ENCODE measurements at places on chromosomes 6 and 20.

DNA sequence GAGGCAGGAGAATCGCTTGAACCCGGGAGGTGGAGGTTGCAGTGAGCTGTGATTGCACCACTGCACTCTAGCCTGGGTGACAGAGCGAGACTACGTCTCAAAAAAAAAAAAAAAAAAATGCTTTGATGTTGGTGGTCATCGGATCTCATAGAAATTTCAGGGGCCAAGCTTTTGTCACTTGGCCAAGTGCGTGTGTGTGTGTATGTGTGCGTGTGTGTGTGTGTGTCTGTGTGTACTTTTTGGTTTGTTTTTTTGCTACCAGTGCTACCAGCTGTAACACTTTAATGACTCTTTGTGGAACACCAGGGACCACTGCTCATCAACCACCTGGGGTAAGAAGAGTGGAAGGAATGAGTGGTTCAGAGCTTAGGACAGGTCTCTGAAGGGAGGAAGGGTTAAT lies 49.7 kb downstream of the TRAF3IP2 start:
- DNase-seq, result no peak

- peak; percentile 10 for DNase-seq
Observed at GRCh38 chr6:136886091-136886490, 36.0 kb upstream of the SLC35D3 start.

DNA sequence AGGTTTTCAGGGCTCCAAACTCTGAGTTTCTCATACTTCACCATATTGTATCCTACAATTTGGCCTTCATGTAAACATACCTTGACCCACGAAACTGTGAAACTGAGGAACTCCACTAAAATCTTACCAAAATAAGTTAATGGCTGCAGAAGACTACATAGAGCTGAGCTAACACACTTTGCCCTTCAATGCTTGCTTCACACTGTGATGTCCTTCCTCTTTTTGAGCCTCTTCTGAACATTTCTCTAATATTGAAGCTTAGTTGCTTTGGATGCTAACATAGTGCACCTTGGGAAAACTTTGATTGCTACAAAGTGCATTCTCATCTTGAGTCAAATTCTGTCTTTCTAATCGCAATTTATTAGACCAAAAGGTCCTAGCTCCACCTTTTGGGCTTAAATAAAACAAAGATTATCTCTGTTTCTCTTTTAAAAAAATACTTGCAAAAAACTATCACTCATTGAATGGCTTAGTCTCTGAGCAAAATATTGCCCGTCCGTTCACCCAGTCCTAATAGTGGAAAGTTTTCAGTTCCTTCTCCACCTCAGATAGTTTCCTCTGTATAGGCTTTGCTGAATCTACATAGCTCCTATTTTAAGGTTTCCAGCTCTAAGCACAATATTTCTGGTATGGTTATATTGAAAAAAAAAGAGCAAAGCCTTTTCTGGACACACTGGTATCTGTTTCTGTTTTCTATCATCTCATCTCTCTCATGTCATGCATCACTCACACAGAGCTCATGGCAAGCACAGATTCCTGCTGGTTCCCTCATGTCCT lies 494.6 kb downstream of the RFPL4B start:
- no peak for DNase-seq

GRCh38 chr6:16504609-16505008 lies 256.7 kb downstream of the ATXN1 start:
- no peak for DNase-seq

DNA sequence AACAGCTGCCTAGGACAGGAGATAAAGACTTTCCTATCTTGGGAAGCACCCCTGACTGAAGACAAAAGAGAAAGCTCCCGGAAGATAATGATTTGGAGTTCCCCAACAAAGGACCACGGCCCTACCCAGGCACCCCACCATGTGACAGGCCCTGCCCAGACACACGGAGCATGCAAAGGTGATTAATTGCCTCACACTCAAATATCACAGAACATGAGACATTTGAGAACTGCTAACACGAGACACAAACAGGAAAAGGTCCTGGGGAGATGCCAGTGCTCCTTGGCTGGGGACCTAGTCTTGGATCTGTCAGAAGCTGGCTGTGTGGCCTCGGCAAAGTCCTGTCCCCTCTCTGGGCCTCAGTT lies 82.5 kb upstream of the PTPN1 start:
- DNase-seq, result no peak

GRCh38 chr20:54123587-54124180 lies 50.1 kb downstream of the CYP24A1 start:
- DNase-seq, result peak; percentile 52

GRCh38 chr6:11437824-11438459 lies 99.6 kb upstream of the TMEM170B start:
- no peak for DNase-seq

DNA sequence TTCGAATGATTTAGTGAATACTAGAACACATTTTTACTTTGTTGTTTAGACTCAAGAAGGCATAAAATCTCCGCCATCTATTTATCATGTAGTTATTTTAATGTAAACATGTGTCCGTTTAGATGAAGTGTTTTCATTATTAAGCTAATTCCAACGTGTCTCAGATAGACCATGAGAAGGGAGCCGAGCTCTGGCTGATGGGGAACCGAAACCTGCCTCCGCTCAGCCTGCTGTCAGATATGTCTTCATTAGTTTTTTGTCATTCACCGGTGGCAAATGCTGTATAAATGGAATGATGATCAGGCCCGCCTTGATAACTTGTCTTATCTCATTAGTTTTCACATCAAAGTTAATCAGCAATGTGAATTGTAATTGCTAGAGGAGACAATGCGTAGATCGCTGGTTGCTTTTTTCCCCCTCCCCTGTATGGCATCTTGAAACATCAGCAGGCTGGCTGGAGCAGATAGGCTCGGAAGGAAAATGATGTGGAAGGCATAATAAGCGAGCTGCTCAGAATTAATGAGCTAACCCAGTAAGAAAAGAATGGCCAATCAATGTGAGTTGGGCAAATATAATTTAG lies 136.4 kb downstream of the LINC00237 start:
- no peak for DNase-seq

DNA sequence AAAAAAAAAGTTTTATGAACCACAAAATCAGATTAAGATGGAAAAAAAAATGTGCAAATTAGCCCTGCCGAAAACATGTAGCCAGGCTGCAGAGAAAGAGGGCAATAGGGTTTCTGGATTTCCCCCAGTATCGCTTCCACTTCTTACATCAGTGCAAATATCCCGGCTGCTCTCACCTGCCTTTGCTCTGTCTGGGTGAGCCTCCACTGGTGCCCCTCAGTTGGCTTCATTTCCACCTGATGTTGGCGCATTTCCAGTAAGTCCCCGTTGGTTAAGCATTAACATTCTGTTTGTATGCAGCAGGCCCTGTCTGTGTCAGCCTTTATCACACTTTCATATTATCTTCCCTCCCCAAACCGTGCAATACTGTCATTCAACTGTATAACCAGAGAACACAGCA lies 215.1 kb downstream of the CBLN4 start:
- DNase-seq, result no peak

DNA sequence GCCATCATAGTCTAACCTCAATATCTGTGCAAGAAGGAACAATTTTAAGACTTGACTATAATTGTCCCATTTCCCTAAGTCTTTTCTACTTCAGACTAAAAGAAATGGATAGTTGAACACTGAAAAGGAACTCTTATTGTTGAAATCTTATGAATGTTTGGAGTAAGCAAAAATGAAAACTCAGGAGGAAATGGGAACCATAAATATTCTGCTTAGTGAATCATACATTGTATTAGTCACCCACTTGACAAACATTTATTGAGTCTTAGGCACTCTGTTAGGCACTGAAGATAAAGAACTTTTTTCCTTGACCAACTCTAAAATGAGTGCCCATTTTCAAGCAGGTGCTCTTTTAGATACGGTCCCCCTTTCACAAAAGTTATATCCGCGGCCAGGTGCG lies 8.7 kb downstream of the CCDC170 start:
- no peak for DNase-seq

- no peak for DNase-seq
Observed at GRCh38 chr6:36651659-36652379, 26.7 kb upstream of the CDKN1A start.

DNA sequence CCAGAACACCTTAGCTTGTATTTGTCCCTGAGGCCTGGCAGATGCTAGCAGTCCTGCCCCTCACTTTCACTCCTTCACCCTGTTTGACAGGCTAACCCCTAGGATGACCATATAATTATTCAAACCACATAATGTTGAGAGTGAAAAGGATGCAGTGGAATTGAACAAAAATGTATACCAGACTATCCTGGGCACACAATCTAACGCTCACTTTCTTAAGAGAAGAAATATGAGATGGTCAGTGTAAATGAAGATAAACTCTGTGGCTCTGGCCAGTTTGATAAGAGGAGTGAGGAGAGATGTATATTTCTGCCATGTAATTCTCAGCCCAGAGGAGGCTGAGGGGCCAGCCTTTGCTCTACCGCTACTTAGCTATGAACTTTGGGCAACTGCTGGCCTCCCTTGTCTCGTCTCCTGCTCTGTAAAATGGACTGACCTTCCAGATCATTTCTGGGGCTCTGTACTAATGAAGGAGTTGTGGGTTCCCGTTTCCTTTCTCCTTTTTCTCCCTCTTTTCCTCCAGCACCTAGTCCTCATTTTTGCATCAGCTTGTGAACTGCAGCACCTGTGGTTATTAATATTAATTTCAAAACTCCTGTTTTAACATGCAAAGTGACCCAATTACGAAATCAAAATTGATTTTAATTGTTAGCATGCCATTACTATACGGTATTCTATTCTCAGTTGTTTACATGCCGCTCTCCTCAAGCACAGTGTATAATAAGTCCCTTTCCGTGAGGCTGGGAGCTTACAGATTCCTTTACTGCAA lies 92.5 kb upstream of the IYD start:
- DNase-seq, result no peak

DNA sequence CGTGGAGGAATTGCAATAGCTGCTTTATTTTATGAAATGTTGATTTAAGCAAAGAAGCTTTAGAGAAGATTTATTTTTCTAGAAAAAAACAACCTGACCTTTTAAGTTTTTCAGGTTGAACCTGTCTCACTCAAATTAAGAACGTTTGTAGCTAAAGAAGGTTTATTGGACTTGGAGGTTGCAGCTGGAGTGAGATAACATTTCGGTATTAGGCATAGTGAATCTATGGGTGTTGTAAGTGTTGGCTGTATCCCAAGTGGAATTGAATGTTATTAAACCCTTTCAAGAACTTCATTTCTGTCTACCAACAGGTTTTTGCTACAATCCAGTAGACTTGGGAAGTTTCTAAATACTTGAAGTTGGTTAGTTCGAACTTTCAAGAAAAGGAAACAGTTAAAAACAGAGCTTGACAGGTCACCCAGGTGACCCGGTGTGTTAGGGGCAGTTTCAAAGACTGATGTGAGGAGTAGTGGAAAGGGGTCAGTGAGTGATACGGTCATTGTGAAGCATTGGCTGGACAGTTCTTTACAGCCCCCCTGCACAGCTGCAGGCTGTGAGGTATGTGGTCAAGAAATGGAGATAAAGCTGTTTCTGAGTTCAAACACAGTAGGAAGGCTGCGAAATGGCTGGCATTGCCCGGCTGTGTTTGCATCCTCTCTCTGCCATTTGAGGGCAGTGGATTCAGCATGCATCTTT lies 2.4 kb upstream of the TBCC start:
- DNase-seq, result no peak

- no peak for DNase-seq
Observed at GRCh38 chr6:129694036-129694435, 15.9 kb downstream of the ARHGAP18 start.

GRCh38 chr20:58016779-58017178 lies 211.7 kb downstream of the ANKRD60 start:
- DNase-seq, result no peak

GRCh38 chr6:148682252-148682651 lies 64.6 kb upstream of the UST start:
- no peak for DNase-seq

DNA sequence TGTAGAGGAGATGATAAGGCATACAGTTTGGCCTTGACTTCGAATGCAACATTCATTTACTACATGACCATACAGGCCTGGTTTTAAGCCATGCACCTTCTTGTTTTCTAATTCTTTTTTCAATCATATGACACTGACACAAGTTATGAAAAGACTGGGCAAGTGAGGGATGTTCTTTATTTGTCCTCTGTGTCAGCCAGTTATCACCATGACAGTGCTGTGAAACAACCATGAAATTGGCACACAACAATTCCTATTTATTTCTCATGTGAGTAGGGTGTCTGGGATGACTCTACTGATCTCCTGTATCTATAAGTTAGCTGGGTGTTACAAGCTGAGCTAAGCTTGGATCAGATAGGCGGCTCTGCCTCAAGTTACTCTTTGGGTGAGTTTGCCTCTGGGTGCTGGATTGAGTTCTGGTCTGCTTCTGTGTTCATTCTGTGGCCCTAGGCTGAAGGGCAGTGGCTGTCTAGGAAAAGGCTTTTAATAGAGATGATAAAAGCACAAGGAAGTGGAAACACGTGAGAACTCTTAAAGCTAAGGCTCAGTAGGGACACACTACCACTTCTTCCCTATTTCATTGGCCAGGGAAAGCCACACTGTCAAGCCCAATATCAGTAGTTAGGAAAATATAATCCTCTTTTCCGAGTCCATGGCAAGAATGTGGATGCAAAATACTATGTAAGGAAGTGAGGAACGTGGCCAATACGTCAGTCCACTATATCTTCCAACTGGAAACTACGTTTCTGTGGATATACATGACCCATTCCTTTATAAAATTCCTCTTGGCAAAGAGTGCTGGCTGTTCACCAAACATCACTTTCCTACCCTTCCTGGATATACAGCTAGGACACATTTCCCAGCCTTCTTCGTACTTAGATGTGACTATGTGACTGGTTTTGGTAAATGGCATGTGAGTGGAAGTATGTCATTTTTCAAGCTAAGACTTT lies 126.2 kb upstream of the RNF24 start:
- no peak for DNase-seq

- no peak for DNase-seq
Observed at GRCh38 chr6:91376686-91377085, 789.8 kb upstream of the MAP3K7 start.

DNA sequence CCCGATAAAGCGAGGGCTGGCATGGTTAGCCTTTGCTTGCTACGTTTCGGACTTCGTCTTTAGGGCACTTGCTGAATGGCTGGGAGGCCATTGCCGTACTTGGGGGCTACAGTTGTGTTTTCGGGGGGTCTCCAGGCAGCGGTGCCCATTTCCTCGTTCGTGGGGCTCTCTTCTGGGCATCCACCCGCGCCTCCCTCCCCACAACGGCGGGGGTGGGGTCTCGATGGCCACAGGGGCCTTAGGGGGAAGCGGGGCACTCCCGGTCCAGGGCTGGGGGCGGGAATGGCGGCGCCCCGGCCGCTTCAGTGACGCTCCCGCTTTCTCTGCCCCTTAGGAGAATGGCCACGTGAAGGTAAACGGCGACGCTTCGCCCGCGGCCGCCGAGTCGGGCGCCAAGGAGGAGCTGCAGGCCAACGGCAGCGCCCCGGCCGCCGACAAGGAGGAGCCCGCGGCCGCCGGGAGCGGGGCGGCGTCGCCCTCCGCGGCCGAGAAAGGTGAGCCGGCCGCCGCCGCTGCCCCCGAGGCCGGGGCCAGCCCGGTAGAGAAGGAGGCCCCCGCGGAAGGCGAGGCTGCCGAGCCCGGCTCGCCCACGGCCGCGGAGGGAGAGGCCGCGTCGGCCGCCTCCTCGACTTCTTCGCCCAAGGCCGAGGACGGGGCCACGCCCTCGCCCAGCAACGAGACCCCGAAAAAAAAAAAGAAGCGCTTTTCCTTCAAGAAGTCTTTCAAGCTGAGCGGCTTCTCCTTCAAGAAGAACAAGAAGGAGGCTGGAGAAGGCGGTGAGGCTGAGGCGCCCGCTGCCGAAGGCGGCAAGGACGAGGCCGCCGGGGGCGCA lies 2.4 kb downstream of the MARCKS start:
- DNase-seq, result no peak

GRCh38 chr6:133047065-133047665 lies 194.0 kb upstream of the EYA4 start:
- DNase-seq, result no peak

GRCh38 chr6:119669221-119669620 lies 319.7 kb upstream of the MAN1A1 start:
- DNase-seq, result no peak
